ENCODE measurements at places on chromosomes 12 and 14.
A peak's percentile ranks its signal among the peaks of the same experiment; 100 is the strongest.

DNA sequence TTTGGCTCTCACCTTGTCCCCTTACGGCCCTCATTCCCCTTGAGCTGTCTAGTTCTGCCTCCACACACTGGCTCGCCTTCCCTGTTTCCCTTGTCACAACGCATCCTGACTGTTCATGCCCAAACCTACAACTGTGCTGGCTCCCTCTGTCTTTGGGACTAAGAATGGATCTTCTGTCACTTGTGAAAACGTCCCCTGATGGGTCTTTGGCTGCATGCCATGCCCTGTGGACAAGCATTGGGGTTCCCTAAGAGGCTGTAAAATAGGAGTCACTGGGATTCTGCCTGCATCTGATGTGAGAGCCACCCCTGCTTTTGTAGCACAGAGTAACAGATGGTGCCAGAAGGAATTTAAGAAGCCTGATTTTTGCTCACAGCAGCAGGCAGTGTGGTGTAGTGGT, 285.3 kb upstream of the CRY1 start:
- DNase-seq: no peak

DNA sequence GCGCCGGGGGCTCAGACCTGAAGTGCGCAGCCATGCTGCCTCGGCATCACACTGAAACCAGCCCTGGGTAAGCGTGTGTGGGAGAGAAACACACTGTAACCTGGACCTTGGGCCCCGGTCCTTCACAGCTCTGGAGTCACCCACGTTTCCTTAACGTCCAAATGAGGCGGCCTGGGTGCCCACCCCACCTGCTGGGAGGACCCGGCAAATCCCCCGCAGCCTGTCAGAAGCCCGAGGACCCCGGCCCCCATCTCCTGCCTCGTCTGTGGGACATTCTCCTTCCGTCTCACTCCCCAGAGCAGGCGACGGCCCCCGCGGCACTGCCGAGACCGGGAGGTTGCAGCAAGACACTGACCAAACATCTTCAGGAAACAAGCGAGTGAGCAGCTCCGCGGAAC, 66.5 kb upstream of the GALNT9 start:
- no peak for DNase-seq

DNA sequence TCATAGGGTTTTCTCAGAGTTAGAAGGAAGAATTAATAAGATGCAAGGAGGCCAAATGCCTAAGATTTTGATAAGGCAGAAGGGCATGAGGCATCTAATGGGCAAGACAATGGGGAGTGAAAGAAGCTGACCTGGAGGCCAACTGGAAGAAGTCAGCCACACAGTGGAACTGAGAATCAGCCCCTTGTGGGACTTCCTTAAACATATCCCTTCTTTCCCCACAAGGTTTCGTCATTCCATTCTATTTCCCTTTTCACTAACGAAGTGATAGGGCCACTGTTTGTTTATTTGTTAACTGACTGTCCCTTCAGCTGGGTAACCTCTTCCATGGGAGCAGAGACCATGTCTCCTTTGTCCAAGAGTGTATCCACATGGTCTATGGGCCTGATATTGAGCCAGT, 86.2 kb downstream of the HELB start:
- peak; percentile 52 for DNase-seq

DNA sequence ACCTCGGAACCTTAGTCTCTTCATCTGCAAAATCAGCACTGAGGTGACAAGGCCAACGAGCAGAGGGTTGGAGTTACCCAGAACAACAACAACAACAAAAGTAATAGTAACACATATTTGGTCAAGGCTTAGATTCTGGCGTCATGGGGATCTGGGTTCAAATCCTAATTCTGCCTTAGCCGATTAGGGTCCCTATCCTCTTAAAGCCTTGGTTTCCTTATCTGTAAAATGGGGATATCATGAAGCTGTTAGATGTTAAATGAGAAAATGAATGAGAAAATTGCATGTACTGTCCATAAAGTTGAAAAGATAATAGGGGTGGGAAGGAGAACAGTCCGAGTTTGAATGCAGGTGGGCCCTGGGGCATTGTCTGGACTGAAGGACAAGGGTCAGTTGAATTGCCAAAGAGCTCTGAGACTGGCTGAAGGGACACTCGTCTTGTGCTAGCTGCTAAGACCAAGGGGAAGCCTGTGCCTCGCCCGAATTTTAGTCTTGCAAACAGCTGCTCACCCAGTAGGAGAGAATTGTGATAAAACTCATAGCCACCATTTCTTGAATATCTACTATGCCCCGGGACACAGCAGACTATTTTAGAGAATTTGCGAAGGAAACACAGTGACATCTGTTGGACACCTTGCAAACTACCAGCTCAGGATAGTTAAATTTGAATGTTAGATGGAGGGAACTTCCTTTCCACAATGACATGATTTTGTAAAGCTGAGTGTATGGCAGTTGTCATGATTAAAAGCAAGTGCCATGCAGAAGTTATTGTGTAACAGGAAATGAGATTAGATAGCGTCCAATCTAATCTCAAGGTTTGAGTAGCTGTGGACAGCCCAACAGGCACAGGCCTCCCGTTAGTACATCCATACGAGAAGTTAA, 6.8 kb upstream of the HNF1A start:
- DNase-seq: peak; percentile 77

GRCh38 chr12:76883151-76883550, 4.3 kb upstream of the CSRP2 start:
- no peak for DNase-seq

DNA sequence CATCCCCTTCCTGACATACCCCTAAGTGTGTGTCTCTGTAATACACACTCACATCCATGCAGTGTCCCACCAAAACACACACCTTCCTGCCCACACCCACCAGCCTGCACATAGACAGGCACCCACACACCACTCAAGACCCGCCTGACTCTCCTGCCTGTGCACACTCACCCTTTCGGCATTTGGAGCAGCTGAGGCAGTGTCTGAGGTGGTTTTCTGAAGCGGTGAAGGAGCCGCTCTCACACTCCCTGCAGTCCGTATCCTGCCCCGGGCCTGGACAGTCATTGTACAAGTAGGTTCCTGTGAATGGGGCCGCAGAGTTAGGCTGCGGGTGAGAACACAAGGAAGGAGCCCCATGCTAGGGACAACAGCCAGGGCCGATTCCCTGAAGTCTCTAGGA, 8.3 kb downstream of the TNFRSF1A start:
- DNase-seq: no peak

DNA sequence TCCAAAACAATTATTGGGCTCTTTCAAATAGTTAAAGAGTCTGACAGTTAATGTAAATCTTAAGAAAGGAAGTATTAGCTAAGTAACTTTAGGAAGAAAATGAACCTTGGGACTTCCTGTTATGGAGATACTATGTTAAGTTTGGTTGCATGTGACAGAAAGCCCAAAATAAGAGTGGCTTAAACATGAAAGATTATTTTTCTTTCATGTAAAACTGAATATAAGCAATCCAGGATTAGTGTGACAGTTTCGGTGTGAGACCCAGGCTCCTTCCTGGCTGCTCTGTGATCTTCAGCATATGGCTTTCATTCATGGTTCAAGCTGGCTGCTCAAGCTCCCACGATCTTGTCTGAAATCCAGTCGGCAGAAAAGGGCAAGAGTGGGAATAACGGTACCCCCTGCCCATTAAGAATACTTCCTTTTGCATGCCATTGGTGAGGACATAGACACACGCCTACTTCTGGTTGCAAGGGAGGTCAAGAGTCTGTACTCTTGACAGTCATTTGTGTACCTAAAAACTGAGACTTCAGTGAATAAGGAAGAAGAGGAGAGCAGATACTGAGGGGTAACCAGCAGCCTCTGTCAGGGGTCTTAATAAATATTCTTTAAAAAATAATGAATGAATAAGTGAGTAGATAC, 2.2 kb upstream of the RPAP3 start:
- no peak for DNase-seq

DNA sequence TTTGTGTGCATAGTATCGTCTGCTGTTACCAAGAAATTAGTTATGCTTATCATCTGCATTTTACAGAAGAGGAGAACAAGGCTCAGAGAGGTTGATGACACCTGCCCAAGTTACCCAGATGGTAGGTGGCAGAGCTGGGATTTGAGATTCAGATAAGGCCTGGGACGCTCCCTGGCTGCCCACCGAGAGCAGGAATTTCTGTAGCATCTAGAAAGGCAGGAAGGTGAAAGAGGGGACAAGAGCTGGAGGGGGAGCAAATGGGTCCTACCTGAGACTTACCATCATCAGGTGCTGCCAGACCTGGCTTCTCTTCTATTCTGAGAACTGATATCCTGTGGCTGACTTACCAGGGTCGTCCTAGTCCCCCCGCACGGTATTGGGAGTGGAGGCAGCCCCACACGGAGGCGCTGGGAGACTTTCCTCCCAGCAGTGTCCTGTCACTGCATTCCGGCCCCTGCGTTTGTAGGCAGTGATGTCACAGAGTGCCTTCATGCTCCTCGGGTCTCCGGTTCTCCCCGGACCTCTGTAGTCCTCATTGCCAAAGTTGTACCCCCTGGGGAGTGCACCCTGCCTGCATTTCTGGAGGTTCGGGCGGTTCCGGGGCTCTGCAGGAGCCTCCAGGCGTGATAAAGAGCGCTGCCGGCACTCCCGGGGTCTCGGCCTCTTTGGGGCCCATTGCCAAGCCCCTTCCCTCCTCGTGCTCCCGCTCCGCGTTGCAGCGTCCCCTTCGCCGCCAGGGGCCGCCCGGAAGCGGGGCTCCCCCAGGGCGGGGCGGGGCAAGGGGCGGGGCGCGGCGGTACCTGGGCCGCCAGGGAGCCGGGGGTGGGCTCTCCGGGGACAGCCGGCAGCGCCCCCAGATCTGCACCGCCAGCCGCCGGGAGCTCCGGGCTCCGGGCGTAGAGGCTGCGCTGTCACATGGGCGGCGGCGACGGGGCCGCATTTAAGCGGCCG, at the start of gene CABP1:
Gene CABP1 (plus strand): TSS at position 856 of the 951 bp plus-strand sequence. CDS start 60 bp downstream, at position 916.
- no peak for DNase-seq

DNA sequence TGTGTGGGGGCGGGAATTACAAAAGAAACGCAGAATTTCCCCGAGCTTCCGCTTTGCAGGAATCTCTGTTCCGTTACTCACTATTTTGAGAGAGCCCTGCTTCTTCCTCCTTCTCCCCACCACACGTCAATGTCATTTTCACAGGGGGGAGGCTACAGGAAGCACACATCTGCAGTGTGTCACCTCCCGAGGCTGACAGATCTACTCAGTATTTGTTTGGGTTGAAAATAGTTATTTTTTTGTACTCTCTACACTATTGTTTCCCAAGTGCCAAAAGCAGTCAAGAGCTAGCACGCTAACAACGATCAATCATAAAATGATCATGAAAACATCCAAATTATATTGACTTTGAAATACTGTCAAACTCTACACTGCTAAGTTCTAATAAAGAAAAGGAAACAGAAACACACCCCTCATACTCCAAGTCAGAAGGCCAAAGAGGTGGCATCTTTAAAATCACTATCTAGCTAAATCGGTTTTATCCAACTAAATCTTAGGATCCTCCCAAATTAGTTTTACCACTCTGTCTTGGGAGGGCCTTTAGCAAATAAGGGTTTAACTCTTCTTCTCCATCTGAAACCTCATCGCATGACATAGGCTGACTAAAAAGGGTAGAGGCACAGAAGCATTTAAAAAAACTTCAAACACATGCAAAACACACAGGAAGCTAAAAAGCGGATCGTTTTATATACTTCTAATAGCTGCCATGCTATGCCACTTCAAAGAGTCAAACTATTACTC, 51.8 kb downstream of the FOXN3 start:
- peak; percentile 72 for DNase-seq

GRCh38 chr12:121144416-121144914, 11.8 kb downstream of the P2RX7 start:
- DNase-seq: peak; percentile 33

DNA sequence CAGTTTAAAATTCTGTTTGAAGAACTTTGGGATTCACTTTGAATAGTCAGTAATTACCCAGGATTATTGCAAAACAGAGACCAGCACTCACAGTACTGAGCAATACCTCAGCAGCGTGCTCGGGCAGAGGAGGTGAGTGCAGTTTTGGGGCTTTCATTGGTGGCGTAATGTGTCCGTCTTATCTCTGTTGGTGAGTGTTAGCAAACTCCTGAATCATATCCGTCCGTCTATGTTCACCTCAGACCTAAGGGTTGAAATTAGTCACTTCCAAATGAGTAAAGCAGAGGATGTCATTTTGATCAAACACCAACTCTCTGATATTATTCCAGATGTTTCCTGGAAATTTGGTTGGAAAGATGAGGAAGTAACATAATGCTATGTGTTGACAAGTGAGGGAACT, 82.8 kb downstream of the BORCS5 start:
- DNase-seq: no peak

DNA sequence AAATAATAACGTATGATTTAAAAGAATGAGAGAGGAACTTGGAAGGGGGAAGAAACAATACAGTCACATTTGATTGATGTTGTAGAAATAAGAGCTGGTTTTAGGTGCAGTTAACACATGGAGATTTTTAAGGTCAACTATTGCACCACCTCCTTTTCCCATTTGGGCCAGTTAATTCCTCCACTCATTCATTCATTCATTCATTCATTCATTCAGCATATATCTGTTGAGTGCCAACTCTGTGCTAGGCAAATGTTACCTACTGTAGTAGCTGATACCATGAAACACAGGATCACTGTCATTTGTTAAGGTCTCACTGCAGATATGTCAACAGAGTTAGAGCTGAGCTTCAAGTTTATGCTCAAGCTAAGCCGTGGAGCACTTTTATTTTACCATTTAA, 115.7 kb upstream of the ARID2 start:
- no peak for DNase-seq

GRCh38 chr12:40192704-40193255, 32.0 kb upstream of the LRRK2 start:
- no peak for DNase-seq

DNA sequence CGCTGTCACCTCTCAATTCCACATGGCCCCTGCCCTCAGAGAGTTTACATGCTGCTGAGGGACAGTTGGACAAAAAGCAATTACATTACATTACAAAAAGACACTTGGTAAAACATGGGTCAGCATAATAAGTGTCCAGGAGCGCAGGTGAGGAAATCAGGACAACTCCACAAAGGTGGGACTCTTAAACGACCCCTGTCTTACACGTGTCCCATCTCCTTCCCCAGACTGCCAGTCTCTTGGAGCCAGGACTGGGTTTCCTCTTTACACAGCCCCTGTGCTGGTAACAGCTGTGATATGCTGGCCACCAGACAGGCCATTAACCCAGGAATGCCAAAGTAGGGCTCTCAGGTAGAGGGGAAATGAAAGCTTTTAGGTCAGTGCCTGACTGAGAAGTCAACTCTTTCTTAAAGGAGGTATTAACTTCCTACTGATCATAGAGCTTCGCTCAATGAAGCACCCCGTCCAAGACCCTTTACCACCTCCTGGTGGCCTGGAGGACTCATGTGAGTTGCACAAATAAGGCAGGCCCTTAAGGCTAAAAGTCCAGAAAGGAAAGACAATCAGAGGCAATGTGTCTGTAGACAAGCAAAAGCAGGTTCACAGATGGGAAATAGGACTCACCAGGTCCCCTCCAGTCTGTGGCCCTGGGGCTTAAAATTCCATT, 55.5 kb downstream of the ANO2 start:
- no peak for DNase-seq

GRCh38 chr14:90491221-90491885, 94.5 kb downstream of the CALM1 start:
- peak; percentile 51 for DNase-seq

DNA sequence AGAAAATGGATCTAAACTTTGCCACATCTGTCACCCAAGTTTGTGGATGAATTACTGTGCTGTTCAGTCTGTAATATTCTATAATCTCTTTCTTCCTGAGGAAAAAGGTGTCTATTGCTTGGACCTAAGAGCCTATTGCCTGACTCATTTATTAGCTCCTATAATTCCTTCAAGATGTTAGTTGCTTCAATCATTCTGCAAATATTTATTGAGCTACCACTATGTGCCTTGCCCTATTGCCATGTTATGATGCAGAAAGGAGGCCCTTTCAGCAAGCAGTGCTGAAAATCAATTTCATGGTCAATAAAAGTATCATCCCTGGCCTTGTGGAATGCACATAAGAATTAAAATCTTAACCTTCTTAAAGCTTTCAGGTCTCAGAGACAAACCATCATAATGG, 113.6 kb downstream of the CCER1 start:
- DNase-seq: no peak
